ENCODE measurements at places on chromosomes 3 and 15. TPM values are rescaled to one million over a fixed set of nuclear protein-coding genes. Genes with fewer than 3 reads are reported as not detected.
A peak's percentile ranks its signal among the peaks of the same experiment; 100 is the strongest.

- DNase-seq = no peak
Observed at GRCh38 chr15:64045774-64046420, 388 bp downstream of the DAPK2 start.

- no peak for DNase-seq
Observed at GRCh38 chr3:186920301-186920700, 10.0 kb upstream of the ST6GAL1 start.

GRCh38 chr3:71843071-71843470, 58.1 kb upstream of the PROK2 start:
- DNase-seq = no peak

DNA sequence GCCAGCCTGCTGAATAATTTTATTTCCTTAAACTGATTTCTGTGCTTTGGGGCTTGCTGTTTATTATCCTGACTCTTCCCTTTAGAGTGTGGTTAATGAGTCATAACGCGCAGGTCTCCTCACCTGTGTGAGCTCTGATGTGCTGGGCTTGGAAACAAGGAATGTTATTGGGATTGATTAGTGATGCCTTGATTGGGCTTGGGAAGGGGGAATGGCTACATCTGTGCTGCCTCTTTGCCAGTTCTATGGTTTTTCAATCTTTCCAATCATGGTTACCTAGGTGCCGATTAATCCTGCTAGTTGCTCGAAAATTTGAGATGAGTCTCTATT, 161.0 kb downstream of the THSD4 start:
- no peak for DNase-seq

Gene GABRR3
- not detected for total RNA-seq

GRCh38 chr15:68504681-68505170, 72.8 kb upstream of the ITGA11 start:
- DNase-seq = no peak

DNA sequence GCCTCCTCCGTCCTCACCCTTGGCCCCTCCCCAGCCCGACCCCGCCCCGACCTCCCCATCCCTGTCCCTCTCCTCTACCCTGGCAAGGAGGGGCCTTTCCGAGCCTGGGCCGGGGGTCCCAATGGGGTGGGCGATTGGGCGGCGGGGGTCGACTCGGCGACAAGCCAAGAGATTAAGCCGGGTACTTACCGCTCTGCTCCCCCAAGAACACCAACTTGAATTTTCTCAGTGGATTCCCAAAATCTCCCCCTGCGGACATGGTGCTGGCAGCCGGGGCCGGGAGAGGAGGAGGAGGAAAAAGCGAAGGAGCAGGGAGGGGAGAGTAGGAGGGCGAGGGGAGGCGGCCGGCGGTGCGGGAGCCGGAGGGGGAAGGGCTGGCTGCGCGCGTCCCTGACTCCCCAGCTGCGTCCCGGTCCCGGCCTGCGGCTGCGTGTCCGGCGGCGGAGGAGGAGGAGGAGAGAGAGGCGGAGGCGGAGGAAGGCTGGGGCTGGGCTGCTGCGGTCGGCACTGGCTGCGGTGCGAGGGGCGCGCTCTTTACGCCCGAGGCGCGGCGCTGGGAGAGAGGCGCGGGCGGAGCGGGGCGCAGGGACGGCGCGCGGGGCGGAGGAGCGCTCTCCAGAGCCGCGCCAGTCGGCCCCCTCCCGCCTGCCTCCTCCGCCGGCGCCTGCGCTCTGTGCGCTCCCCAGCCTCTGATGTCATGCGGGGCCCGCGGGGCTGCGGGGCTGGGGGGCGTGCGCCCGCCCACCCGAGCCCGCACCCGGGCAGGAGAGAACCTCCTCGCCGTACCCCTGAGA, at the start of gene RAB6B:
TSS of gene RAB6B (minus strand) at position 675 of the 794 bp plus-strand sequence. CDS start at position 259, 416 bp downstream.
- DNase-seq = no peak

GRCh38 chr3:127929818-127930413, 14.9 kb downstream of the KBTBD12 start:
- no peak for DNase-seq

- DNase-seq = no peak
Observed at GRCh38 chr15:41096178-41096577, 19.9 kb downstream of the INO80 start.

Gene RHOA
- 586 TPM for total RNA-seq

Gene KLHDC8B
- total RNA-seq = 78.3 TPM

- DNase-seq = no peak
Observed at GRCh38 chr3:129121016-129121791, 400 bp downstream of the RAB43 start.

Gene P2RY1
- 0.51 TPM for total RNA-seq

- no peak for DNase-seq
Observed at GRCh38 chr3:124676236-124676635, 54.0 kb upstream of the UMPS start.

DNA sequence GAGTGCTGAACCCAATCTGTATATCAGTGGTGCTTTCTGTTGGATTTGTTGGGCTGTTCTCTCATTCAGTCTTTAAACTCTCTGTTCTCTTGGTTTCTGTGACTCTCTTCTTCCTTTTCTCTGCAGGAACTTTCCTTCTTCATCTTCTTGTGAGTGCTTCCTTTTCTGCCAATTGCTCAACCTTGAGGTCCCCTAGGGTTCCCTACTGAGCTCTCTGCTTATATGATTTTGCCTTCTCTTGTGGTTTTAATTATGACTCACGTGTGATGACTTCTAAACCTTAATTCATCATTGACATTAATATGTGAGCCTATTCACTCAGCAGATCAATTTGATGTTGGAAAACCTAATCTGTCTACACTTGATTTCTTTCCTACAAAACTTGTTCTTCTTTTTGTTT, 39.4 kb downstream of the MOBP start:
- DNase-seq = no peak

Gene ZCWPW2
- total RNA-seq = 0.13 TPM

- no peak for DNase-seq
Observed at GRCh38 chr3:36373084-36373483, 7.2 kb upstream of the STAC start.

Gene USP4
- total RNA-seq = 20.4 TPM

DNA sequence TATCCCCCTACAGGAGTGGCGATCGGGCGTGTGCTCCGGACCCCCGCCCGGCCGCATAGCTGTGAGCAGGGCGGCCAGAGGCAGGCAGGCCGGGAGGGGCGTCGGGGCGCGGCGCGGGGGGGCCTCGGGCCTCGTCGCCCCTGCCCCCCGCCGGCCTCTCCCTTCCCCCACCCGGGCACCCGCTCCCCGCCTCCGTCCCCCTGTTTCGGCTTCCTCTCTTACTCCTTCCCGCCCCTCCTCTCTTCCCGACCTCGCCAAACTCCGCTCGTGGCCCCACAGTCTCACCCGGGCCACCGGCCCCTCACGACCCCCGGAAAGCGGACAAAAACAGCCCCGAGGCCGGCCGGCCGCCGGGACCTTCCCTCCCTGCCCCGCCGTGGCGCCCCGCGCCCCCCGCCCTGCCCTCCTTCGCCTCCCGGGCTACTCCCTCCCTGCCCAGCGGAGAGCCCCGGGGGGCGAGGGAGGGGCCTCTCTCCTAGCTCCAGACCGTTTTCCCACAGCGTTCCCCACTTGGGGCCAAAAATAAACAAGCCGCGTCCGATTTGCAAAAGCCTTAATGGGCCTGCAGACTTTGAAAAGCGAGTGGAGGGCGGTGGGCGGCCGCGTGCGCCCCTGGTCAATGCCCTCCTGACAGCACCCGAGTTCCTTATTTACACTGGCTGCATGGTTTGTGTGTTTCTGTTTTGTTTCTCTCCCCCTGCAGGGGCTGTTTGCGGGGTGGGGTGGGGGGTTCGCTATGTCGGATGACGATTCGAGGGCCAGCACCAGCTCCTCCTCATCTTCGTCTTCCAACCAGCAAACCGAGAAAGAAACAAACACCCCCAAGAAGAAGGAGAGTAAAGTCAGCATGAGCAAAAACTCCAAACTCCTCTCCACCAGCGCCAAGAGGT, 1.0 kb downstream of the UBE2E1 start:
- DNase-seq = peak; percentile 30

- no peak for DNase-seq
Observed at GRCh38 chr3:34782871-34783270, 856.5 kb upstream of the ARPP21 start.

GRCh38 chr3:17233398-17233800, 348.6 kb downstream of the PLCL2 start:
- peak; percentile 80 for DNase-seq

DNA sequence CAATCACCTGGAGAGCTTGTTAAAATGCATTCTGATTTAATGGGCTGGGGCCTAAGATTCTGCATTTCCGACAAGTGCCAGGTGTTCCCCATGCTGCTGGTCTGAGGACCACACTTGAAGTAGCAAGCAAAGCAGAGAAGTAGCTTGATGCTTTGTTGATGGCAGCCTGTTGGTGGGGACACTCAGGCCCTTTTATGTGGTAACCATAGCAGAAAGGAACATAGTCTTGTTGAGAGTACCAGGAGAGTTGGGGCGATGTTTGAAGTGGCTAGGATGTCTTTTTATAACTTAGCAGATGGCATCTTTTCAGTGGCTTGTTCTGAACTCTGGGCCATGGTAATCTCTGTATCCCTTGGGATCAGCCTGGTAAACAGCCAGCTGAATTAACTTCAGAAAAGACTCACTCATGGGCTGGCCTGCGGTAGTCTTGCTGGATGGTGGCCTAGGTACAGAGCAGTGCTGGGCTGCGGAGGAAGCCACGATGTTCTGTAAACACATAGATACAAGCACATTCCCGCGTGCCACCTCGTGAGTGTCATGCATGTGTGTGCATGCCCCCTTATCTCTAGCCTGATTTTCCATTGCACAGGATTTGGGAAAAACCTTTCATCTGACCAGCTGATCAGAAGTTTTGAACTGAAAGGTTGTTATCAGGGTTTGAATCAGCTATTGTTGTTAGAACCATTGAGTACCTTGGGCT, 292.4 kb upstream of the LRRFIP2 start:
- no peak for DNase-seq

DNA sequence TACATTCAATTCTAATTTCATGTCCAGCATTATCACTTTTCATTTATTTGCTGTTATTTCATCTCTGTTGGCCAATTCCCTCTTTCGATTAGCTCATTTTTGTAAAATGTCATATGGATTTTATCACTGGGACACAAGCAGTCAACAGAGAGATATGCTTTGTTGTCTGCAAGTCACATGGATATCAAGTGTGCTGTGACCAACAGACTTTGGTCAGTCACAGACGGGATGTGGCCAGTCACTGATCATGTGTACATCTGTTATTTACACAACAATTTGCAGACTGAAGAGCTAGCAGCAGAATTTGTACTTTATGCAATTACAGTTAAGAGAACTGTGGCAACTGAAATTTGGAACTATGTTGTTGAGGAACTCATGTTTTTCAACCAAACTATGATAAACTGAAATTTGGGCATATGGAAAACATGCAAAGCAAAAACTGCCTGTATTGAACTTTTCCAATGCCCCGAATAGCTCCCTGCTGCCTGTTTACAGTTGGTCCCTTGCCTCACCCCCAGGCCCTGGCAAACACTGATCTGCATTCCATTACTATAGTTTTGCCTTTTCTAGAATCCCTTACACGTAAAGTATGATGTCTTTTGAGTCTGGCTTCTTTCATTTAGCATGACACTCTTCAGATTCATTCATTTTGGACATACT, 104.4 kb downstream of the RPL22L1 start:
- no peak for DNase-seq

DNA sequence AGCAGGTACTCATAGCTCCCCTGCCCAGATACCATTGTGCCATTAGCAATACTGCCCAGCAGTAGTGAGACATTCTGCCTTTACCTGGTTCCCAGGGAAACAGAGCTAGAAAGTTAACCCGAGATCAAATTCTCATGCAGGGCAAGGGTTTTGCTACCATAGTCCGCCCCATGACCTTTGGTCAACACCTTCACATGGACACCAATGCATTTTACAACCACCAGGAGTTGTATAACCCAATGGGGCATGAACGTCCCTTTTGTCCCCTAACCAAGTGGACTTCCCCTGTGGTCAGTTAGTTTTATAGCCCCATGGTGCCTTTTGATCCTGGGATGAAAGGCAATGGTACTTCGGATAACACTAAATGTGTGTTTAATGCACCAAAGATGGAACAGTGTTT, 151.7 kb upstream of the IQSEC1 start:
- no peak for DNase-seq
